ENCODE measurements at places on chromosomes 3 and 15. TPM values are rescaled to one million over a fixed set of nuclear protein-coding genes. Genes with fewer than 3 reads are reported as not detected.
A peak's percentile ranks its signal among the peaks of the same experiment; 100 is the strongest.

DNA sequence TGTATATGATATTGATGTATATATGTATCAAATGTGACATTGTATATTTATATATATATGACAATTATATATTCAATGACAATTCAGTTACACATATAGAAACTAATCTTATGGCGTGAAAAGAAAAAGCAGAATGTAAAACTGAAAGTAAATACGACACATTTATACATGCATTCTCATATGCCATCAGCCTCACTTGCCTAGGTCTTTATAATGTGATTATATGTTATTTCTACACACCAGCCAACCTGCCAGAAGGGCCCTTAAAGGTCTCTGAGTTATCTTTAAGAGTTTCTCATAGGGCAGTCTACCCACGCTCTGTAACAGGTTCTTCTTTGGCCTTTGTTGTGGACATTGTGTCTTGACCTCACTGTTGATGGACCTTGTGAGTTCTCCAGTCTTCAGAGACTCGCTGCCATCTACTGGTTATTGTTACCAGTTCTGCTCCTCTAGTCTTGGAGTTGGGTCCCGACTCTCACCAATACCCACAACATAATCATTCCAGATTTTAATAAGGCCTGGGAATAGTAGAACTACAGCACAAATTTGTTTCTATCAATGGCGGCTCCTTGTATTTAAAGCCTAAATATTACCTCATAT lies 371.5 kb upstream of the GOLIM4 start:
- H3K27ac ChIP-seq, result no peak overlapping the region
- no peaks in the 10 kb centered on the region for H3K4me1 ChIP-seq
- no peaks in the 10 kb centered on the region for H3K27me3 ChIP-seq
- H3K36me3 ChIP-seq, result no peaks in the 10 kb centered on the region

- no peak overlapping the region for H3K4me3 ChIP-seq
- no peak overlapping the region for H3K27ac ChIP-seq
- no peaks in the 10 kb centered on the region for H3K27me3 ChIP-seq
- no peak for DNase-seq
Measured at GRCh38 chr3:150372722-150373121, 35.4 kb upstream of the TSC22D2 start.

DNA sequence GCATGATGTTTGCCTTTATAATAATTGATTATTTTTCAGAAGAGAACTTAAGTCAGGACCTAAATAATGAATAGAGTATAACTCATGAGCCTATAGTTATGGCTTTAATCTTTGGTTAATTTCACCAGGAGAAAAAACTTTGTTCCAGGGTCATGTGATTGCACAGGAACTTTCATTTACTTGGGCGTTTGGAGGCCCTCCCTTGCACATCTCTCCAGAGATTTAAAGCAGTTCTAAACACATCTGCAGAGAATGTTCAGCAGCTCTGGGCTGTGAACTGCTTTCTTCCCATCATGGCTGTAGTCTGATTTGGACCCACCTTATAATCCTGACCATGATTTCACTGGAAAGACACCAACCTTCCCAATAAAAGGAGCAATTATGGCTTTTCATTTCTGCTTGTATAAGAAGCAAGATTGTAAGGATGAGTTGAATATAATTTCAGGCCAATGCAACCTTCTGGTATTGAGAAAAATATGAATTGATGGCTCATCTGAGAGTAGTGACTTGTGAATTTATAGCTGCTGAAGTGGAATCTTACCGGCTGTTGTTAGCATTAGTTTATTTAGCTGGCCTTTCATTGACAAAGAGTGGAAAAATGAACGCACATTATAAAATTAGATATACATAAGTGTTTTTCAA lies 80.9 kb upstream of the PRTG start:
- H3K4me1 ChIP-seq, result no peaks in the 10 kb centered on the region
- no peak overlapping the region for H3K27ac ChIP-seq
- H3K4me3 ChIP-seq, result no peak overlapping the region
- no peak for DNase-seq
- peaks cover 2% of the 10 kb centered on the region for H3K27me3 ChIP-seq

DNA sequence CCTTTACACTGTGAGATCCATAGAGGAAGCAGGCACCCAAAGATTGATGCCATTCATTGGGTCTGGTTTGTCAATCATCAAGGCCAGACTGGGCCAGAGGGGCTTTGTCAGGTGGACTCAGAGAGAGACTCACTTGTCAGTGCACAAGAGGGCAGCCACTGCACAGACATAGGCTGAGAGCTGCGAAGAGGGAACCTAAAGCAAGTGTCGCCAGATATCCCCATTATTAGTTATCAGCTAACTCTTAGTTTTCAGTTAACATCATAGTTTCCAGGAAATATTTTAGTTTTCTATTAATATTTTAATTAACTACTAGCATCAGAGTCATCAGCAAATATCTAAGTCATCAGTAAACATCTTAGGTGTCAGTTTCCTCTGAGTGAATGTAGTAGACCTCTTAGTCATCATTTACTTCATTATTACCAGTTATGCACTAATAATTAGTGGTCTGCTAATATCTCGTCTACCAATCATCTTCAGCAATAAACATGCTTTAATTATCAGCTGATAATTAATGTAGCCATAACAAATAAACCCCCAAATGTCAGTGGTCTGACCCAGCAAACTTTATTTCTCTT lies 41.7 kb upstream of the LIMD1 start:
- H3K4me1 ChIP-seq, result no peaks in the 10 kb centered on the region
- no peak overlapping the region for H3K4me3 ChIP-seq
- no peaks in the 10 kb centered on the region for H3K27me3 ChIP-seq
- no peak overlapping the region for H3K27ac ChIP-seq

DNA sequence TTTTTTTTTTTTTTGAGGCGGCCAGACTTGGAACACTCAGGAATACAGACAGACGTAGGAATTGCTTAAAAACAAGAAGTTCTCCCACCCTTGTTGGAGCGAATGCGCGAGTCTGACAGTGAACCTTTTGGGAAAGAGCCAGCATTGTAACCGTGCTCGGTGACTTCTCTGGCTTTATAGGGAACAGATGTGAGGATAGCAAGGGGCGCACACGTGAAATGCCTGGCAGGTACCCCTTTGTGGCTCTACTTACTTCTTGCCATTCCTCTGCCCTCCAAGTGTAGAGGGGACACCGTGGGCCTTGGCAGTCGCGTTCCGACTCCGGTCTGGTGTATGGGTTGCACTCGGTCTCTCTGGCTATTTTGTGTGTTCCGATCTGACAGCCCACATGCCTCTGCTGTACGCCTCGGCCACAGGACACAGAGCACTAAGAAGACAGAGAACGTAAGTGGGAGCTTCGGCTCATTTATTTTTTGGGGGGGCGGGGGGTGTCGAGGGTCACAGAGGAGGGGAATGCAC lies 126.4 kb downstream of the ADAMTS9 start:
- no peak overlapping the region for H3K27ac ChIP-seq
- H3K36me3 ChIP-seq, result no peaks in the 10 kb centered on the region
- no peak for DNase-seq
- peaks cover 3% of the 10 kb centered on the region for H3K27me3 ChIP-seq

DNA sequence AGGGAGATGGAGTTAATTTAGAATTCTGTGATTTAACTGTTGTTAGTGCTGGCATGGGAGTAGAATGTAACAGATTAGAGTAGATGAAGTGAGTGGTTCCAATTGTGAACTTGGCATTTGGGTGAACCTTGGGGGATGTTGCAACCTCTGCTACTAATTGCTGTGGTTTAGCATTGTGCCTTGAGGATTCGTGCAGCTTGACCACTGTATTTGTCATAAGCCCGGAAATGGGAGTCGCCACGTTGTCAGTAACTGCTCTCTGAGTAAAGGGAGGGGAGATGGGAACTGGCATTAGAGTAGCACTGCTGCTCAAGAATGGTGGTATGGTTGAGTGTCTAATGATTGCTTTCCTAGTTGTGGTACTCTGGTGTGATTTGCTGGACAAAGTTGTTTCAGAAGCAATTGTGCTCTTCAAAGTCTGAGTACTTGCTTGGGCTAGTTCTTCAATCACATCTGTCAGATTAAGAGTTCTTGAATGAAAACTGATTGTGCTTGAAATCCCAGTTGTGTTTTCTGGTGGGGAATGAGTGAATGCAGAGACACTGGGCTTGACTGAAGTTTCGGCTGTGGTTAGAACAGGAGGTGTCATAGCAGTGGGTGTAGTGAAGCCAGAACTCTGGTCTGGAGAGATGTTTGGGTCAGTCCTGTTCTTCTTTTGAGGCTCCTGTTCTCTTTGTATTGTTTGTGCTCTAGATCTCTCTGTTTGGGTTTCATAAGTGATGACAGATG lies 15.4 kb downstream of the IGSF10 start:
- no peaks in the 10 kb centered on the region for H3K36me3 ChIP-seq
- no peak overlapping the region for H3K27ac ChIP-seq
- H3K4me1 ChIP-seq, result no peaks in the 10 kb centered on the region

GRCh38 chr3:11819146-11819689 lies 27.5 kb downstream of the TAMM41 start:
- peaks cover 27% of the 10 kb centered on the region for H3K36me3 ChIP-seq
- H3K4me3 ChIP-seq, result no peak overlapping the region
- DNase-seq, result no peak
- no peaks in the 10 kb centered on the region for H3K27me3 ChIP-seq
- peak overlapping the region; percentile 16 for H3K27ac ChIP-seq

DNA sequence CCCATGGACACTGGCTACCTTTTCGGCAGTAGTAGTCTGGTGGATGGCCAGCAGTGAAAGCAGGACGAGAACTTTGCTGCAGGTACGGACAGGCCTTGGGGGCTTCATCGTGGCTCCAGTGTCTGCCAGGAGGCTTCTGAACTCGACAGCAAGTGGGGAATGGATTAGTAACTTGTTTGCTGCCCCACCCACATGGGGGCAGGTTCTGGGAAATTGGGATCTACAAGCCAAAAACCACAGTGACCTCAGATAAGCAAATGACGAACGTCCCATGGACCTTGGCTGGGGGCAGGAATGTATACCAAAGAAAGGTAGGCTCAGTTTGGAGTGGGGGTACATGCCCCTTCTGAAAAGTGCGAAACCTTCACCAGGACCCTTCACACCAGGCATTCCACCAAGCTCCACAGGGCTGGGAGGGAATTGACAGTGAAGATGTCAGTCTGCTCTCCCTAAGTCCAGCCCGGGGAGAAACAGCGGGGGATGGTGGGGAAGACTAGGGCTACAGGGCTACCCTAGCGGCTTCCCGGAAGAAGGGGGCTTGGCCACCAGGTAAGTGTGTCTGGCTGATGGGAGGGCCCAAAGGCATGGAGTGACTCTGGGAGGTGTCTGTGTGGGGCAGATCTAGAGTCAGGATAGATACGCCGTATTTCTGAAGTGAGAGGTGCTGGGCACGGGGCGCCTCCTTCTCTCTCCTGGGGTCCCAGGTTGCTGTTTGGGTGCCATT lies at the start of gene ITIH4:
Gene ITIH4 (minus strand): TSS at position 138 of the 724 bp plus-strand sequence. CDS start 30 bp downstream, at position 108.
- H3K36me3 ChIP-seq, result no peaks in the 10 kb centered on the region
- no peaks in the 10 kb centered on the region for H3K4me1 ChIP-seq
- no peak for DNase-seq

GRCh38 chr3:128680603-128681368 lies 30.2 kb upstream of the RPN1 start:
- peak overlapping the region; percentile 86 for H3K4me3 ChIP-seq
- H3K27me3 ChIP-seq, result no peaks in the 10 kb centered on the region
- peak; percentile 98 for DNase-seq
- H3K36me3 ChIP-seq, result no peaks in the 10 kb centered on the region

GRCh38 chr15:74519311-74519710 lies 21.7 kb upstream of the ARID3B start:
- H3K27ac ChIP-seq, result no peak overlapping the region
- H3K4me3 ChIP-seq, result no peak overlapping the region
- H3K4me1 ChIP-seq, result no peaks in the 10 kb centered on the region
- no peaks in the 10 kb centered on the region for H3K36me3 ChIP-seq
- DNase-seq, result no peak
- no peaks in the 10 kb centered on the region for H3K27me3 ChIP-seq

- no peak for DNase-seq
- H3K27me3 ChIP-seq, result peaks cover 7% of the 10 kb centered on the region
- no peaks in the 10 kb centered on the region for H3K4me1 ChIP-seq
- no peaks in the 10 kb centered on the region for H3K36me3 ChIP-seq
- H3K4me3 ChIP-seq, result no peak overlapping the region
Measured at GRCh38 chr3:19248767-19249166, 100.5 kb downstream of the KCNH8 start.

DNA sequence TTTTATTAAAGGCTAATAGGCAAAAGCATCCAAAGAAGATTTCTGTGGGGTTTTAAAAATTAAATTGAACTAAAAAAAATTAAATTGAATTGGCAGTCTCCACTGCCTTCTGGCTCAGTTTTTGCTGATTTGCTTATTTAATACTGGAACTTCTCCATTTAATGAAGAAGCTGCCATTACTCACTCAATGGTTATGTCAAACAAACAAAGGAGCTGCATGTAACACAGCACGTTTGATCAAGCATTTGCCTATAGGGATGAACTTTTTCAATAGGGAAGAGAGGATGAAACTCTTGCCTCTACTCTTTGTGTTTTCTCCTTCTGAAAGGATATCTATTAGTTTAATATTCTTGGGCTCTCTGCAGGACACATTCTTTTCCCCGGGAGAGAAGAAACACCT lies 4.8 kb upstream of the HCLS1 start:
- H3K4me3 ChIP-seq, result no peak overlapping the region
- H3K27ac ChIP-seq, result no peak overlapping the region
- no peak for DNase-seq

DNA sequence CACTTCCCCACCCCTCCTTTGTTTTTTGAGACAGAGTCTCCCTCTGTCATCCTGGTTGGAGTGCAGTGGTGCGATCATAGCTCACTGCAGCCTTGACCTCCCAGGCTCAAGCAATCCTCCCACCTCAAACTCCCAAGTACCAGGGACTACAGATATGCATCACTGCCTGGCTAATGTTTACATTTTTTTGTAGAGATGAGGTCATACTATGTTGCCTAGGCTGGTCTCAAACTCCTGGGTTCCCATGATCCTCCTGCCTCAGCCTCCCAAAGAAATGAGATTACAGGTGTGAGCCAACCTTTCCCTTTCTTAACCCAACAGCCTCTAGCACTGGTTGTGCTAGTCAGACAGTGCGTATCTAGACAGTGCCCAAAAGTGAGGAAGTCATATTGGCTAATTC lies 6.4 kb upstream of the GATM start:
- H3K4me3 ChIP-seq, result no peak overlapping the region
- H3K27ac ChIP-seq, result no peak overlapping the region
- no peaks in the 10 kb centered on the region for H3K4me1 ChIP-seq
- no peaks in the 10 kb centered on the region for H3K36me3 ChIP-seq
- H3K27me3 ChIP-seq, result peaks cover 9% of the 10 kb centered on the region
- no peak for DNase-seq

DNA sequence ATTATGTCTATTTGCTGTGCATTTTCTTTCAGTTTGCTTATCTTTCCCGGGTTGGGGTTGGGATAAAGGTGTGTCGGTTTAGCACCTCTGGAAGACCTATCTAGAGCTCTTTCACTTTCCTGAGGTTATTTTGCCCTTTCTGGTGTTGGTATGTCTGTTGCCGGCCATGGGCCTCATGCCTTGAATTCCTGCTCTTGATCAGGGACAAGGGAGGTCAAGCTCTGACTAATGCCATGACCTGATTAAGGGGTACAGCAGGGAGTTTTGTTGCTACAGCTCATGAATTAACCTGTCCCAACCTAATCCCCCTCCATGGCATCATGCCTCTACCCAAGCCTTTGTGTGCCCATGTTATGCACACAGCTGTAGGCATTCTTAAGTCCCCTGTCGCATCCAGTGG lies 70.5 kb upstream of the GOLGA6B start:
- H3K4me1 ChIP-seq, result no peaks in the 10 kb centered on the region
- DNase-seq, result no peak
- H3K4me3 ChIP-seq, result no peak overlapping the region
- peaks cover 15% of the 10 kb centered on the region for H3K36me3 ChIP-seq

The ZNF80 gene
- total RNA-seq, result 0.44 TPM

The PIERCE2 gene
- 0.44 TPM for total RNA-seq

The CAPN3 gene
- total RNA-seq, result 1.5 TPM

The H1-8 gene
- not detected for total RNA-seq
